ENCODE measurements at places on chromosomes 7 and 10.

DNA sequence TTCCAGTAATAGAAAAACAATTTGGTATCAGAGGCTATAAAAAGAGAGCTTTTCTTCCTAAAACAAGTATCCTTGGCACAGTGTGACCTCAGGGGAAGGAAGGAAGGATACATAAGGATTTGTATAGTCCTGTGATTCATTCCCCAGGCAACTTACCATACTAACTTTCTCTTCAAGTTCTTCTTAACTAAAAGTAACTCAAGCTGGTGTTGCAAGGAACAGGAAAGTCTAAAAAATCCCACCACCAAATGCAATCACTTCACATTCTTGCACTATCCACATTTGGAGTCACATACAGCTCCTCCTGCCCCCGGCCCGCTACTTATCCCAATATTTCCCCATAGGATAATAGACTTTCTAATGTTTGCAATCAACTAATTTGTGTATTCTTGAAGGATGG is 84.8 kb downstream of the PRKAG2 start:
- DNase-seq = no peak

GRCh38 chr10:90856964-90857634 is 740 bp downstream of the HTR7 start:
- DNase-seq = peak; percentile 57

- DNase-seq = peak; percentile 32
Observed at GRCh38 chr10:75197906-75198305, 12.7 kb upstream of the VDAC2 start.

DNA sequence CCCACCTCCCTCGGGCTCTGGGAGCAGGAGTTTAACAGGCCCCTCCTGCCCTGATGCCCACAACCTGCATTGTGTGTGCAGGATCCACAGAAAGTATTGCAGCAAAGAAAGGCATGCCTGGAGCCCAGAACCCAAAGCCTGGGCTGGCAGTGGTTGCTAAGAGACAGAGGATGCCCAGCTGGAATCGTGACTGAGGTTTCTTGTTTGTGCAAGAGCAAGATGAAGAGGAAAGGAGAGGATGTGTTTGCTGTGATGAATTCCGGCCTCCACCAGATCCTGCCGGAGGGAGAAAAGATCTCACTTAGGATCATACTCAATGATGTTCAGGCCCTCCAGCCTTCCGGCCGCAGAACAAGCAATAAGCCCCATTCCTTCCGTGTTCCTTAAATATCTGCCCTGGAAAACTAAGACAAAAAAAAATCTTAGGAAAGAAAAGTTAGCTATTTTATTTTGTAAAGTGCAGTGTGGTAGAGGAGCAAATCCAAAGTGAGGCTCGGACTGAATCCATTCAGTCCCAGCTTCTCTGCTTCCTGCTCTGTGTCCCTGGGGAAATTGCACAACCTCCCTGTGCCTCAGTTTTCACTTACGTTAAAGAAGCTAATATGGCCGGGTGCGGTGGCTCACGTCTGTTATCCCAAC is 57.1 kb downstream of the SLIT1 start:
- DNase-seq = no peak

DNA sequence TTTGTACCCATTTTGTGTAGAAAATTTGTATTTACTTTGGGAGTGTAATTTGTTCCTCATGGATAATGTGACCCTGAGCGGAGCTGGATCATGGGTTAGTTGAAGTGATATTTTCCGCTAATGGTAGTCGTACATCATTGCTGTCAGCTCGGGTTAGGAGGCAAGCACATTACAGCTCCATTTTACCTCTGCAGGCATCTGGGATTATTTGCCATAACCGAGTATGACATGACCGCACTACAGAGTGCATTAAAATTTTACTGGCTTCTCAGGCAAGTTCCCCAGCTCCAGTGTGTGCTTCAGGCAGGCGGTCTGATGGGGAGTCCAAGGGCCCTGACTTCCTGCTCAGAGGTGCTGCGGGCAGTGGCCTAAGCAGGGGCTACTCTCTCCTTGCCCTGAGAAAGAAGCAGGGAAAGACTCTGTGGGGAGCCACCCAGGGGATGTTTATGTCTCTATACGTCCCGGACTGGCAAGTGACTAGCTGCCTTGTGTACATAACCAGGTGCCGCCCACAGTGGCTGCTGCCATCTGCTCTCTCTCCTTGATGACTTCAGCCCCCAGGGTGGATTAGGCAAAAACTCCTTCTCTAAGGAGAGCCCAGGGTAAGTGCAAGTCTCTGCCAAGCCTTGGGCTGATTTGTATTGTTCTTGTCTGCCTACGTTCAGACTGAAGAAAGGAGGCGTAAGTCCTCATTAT is 685.3 kb upstream of the GALNT17 start:
- no peak for DNase-seq

DNA sequence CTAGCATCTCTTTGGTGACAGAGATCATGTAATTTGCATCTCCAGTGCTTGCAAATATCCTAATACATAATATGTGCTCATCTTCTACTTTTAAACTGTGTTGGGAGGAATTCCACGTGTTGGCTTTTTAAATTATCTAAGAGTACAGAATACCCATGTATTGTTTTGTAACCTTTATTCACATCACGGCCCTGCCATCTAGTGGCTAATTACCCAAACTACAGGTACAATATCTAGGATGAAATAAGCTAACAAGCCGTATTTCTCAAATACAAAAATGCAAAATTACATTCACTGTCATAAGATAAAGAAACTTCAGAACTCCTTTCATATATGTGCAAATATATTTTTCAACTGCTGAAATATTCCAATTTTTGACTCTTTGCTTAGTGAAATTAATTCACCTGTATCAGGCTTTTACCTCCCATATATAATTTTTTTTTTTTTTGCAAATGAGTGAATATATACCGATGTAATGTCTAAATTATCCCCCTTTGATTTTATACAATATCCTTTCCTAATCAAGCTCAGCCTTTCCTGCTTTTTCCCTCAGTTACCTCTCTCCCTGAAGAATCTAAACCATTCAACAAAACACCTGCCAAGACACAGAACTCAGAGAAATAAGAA is 30.3 kb upstream of the LSM8 start:
- DNase-seq = no peak

- DNase-seq = no peak
Observed at GRCh38 chr10:48514916-48515315, 90.0 kb downstream of the ARHGAP22 start.

DNA sequence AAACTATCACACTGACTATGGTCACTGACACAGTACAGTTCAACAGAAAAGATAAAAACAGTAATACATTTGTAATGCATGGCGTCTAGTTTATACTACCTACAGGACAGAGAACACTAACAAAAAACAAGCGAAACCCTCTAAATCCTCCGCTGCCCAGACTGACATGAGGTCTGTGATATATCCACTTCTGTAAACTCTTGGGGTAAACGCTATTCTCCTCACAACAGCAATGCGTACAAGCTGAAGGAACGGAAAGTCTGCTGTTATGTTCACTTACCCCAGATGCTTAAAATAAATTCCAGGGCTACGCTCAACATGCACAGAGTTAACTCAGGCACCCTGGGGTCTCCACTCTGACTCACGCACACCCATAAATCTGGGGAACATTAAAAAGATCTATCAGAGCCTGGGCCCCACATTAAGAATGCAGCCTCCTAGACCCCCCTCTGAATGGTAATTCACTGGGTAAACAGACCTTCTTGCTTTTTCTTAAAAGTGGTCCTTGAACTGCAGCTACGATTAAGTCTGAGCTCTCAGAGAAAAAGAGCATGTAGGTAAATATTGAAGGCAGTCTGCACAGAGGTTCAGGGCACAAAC is 105.6 kb downstream of the CTBP2 start:
- DNase-seq = no peak

- no peak for DNase-seq
Observed at GRCh38 chr10:71684356-71685173, 35.0 kb downstream of the C10orf105 start.

GRCh38 chr10:103951942-103952341 is 15.0 kb upstream of the SLK start:
- no peak for DNase-seq

GRCh38 chr10:79942261-79943185 is 6.4 kb downstream of the SFTPD start:
- DNase-seq = no peak

DNA sequence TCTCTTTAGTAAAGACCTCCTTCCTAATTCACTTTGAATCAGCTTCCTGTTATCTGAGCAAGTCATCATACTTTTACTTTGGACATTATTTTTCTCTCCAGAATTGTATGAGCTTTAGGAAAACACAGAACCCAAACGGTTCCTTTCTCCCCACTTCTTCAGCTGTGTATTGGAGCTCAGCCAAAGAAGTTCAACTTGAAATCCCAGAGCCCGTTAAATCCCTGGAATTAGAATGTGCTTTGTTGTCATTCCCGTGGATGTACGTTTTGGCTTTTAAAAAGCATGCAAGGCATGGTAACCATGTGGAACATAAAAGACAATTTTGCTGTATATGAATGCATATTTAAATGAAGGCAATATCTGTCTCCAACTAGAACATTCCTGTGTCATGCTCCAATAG is 46.6 kb downstream of the AGMO start:
- no peak for DNase-seq

GRCh38 chr10:125554753-125555152 is 128.2 kb downstream of the TEX36 start:
- no peak for DNase-seq

GRCh38 chr7:159088016-159088865 is 56.4 kb downstream of the VIPR2 start:
- peak; percentile 32 for DNase-seq

DNA sequence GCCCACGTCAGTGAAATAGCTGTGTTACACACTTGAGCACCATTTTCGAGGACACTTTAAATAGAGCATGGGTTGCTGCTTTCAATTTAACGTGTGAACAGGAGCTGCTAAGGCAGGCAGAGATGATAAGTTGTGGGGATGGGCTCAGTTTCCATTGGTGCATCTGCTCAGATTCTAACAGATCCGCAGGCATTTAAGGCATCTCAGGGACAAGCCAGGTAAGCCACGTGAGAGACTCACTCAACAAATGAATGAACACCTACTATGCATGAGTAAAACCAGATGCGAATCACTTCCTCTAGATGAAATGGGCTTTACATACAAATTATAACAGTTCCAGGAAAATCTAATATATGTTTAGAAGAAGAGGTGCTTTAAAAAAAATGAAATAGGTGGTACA is 34.6 kb downstream of the PLXNA4 start:
- no peak for DNase-seq

DNA sequence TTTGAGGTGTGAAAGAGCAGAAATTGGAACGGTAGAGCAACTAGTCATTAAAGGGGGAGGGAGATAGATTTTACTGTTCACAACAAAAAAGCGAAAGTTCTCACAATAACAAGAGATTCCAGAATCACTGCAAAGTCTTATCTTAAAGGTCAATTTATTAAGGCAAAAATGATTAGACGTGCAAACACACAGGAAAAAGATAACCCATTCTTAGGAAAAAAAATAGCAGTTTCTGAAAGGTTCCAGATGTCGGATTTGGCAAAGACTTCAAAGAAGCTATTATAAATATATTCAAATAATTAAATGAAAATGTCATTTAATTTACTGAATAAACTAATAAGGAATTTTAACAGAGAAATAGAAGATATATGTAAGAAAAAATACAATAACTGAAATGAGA is 70.8 kb upstream of the GNAI1 start:
- no peak for DNase-seq

GRCh38 chr10:64071218-64071617 is 550.0 kb downstream of the REEP3 start:
- DNase-seq = no peak

DNA sequence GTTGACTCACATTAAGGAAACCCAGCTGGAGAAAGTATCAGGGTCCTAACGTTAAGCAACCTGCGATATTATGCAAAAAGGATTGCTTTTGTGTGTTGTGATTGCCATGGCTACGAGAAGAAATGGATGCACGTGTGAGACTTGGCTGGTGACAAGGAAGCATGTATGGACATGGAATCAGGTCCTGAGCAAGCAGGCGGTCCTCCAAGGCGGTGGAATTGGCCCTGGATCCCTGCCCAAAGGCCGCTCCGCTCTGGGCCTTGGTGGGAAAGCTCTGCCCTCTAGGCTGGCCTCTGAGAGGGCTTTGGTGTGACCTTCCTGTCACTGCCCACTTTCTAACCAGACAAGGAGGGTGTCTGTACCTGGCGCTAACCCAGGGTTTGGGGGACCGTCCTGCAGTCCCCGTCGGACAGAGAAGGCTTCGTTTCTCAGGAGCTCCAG is 192.1 kb downstream of the EBF3 start:
- DNase-seq = peak; percentile 20

- DNase-seq = no peak
Observed at GRCh38 chr10:122310311-122311050, 39.4 kb downstream of the BTBD16 start.

Data from activated CD8-positive, alpha-beta memory T cell treated with anti-CD3 and anti-CD28 coated beads, Interleukin-2, amount 50 U/mL, for 48 hours (primary cell).